T follicular helper cell (primary cell): ENCODE measurements at places on chromosomes 1 and 21.

GRCh38 chr1:77540501-77541161 lies 141.8 kb downstream of the ZZZ3 start:
- no peak for DNase-seq

GRCh38 chr1:205827623-205828022 lies 14.6 kb upstream of the SLC41A1 start:
- no peak for DNase-seq

DNA sequence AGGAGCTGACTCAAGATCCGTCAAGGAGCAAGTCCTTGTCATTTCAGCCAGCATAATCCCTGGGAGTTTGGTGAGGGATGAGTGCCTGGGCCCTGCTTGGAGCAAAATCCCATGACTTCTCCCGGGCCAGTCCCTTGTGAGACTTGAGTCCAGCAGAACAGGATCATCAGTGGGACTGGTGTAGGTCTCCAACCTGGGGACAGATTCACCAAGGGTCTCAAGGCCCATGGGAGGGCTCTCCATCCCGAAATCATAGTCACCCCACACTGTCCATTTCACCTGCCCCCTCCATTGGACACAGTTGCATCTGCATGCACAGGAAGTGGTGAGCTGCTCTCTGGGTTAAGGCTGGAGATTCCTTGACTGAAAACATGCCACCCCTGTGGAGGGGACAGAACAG lies 178.2 kb downstream of the FOXD2 start:
- no peak for DNase-seq

GRCh38 chr1:163824006-163824405 lies 502.3 kb downstream of the NUF2 start:
- DNase-seq, result no peak

GRCh38 chr1:1283821-1284220 lies 3.6 kb downstream of the SCNN1D start:
- no peak for DNase-seq

- no peak for DNase-seq
Observed at GRCh38 chr1:4755301-4755845, 101.0 kb downstream of the AJAP1 start.

- DNase-seq, result no peak
Observed at GRCh38 chr1:32684167-32684811, 18.3 kb downstream of the SYNC start.

DNA sequence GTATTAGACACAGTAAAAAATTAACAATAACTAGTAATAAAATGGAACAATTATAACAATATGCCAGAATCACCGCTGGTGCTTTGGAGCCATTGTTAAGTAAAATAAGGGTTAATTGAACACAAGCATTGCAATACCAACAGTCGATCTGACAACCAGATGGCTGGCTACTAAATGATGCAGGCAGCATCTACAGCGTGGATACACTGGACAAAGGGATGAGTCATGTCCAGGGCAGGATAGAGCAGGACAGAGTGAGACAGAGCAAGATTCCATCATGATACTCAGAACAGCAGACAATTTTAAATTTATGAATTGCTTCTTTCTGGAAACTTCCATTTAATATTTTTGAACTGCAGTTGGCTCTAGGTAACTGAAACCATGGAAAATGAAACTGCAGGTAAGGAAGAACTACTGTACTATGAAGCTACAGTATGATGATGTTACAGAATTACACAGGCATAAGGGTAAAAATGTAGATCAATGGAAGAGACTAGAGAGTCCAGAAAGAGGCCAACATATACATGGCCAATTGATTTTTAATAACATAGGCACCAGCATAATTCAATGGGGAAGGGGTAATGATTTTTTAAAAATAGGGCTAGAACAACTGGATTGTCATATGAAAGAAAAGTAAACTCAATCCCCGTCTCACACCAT lies 168.7 kb downstream of the RRAGC start:
- DNase-seq, result no peak

GRCh38 chr1:205704903-205705302 lies 24.6 kb upstream of the SLC45A3 start:
- DNase-seq, result no peak

- DNase-seq, result peak; percentile 59
Observed at GRCh38 chr1:54460351-54460750, 54.2 kb upstream of the SSBP3 start.
